ENCODE measurements at places on chromosomes 3 and 15.
A peak's percentile ranks its signal among the peaks of the same experiment; 100 is the strongest.

GRCh38 chr3:57226176-57226575 is 1.4 kb upstream of the APPL1 start:
- no peak for DNase-seq

GRCh38 chr3:133928903-133929607 is 33.4 kb upstream of the RAB6B start:
- DNase-seq = no peak

DNA sequence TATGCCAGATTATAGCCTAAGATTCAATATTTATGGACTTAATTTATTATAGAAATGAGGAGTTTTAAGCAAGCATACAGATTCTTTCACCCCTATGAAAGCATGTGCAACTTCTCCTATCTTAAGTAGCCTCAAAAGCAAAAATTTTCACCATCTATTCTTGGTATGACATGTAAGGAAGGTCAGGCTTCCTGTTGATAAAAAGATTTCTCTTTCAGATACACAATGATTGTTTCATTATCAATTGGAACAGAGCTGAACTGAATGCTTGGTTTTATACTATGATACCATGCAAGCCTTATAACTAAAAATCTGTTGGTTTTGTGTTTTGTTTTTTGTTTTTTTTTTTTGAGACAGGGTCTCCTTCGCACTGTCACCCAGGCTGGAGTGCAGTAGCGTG is 3.9 kb downstream of the GRK7 start:
- no peak for DNase-seq

GRCh38 chr3:159158213-159158612 is 356.4 kb downstream of the MFSD1 start:
- no peak for DNase-seq

- DNase-seq = no peak
These were observed 668 bp downstream of the MFGE8 start for GRCh38 chr15:88912500-88912921.

GRCh38 chr3:66863205-66864111 is 134.6 kb upstream of the KBTBD8 start:
- no peak for DNase-seq

GRCh38 chr15:26889298-26889898 is 22.5 kb downstream of the GABRA5 start:
- peak; percentile 71 for DNase-seq

DNA sequence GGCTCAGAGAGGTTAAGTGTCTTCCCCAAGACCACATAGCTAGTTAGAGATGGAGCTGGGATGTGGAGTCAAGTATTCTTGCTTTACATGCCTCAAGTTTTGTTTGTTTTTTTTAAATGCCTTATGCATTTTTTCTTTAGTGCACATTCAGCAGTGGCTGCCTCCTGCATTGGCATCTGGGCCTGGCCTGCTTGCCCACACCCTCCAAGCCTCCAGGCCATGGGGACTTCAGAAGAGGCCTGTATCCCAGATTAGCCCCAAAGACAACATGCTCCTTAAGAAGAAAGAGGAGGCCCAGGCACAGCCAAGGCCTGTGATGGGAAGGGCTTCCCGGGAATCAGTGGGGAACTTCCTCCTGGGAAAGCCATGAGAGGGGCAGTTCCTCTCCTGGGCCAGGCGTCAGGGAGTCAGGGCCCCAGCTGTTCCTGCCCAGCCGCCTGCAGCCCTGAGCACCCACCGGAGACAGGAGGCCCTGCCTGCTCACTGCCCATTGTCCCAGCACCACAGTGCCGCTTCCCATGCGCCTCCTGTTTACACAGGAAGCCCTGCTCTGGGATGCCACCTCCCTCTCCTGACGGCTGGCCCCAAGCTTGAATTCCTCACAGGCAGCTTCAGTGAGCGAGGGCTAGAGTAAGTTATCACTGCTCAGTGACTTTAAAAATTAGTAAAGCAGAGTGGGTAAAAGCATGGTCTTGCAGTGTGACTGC is 16.0 kb downstream of the FOXL2NB start:
- DNase-seq = no peak

DNA sequence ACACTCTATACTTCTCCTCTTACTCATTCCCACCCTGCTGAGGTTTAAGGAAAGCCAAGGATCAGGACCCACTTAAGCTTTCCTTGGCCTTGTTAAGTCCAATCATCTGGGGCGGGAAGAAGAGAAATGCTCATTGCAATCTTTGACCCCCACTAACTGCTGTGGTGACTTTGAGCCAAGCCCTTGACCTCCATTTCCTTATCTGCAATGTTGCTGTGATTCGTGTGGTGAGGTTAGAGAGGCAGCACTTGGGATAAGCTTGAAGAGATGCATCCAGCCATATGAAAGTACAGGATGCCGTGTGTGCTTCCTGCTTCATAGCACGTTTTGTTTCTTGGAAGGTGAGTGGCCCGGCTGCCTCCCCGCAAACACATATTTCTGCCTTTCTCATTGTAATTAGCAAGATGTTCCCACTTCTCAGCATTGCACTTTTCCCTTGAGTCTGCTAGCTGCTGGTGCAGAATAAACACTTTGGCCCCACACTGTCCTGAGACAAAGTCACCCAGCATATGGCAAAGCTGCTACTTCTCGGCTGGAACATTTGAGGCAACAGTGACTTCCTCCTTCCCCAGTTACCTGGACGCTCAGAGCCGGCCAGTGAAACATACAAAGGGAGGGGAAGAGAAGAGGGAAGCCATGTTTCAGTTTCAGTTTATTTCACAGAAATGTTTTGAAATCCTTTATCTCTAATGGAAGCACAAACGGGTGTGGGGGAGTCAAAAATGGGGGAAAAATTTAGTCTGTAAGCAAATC is 10.5 kb upstream of the NUDT16 start:
- no peak for DNase-seq

DNA sequence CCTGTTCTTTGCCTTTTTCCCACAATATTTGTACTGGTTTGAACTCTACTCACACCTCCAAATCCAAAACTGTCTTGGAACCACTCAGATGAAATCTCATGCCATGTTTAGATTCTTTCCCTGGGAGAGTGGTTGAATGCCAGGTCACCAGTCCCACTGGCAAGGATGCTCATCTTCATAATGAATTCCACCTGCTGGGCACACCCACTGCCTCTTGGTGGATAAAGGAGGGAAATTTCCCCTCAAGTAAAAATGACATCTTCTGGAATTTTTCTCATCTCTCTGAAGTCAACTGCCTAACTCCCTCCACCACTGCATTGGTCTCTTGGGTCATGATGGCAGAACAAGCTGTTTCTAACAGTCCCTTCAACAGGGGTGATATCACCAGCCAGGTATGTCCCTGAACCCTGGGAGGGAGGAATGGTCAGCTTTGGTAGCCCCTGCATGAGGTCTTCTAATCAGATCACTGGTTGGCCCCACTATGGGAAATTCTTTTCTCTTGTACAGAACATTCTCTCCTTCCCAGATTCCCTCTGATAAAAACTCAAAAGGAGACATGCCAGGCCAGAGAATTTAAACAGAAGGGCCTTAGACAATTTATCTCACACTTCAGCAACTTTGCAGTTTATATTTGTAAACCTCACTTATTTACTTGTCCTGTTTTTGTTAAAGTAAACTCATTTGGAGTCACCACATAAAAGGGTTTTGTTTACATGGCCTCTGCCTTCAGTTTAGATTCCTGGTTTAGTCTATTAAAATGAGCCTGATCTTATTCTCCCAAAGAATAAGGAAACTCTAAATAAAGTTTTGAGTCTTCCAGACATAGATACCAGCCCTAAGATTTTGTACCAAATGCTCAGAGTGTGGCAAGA is 143.4 kb downstream of the WNT5A start:
- no peak for DNase-seq

DNA sequence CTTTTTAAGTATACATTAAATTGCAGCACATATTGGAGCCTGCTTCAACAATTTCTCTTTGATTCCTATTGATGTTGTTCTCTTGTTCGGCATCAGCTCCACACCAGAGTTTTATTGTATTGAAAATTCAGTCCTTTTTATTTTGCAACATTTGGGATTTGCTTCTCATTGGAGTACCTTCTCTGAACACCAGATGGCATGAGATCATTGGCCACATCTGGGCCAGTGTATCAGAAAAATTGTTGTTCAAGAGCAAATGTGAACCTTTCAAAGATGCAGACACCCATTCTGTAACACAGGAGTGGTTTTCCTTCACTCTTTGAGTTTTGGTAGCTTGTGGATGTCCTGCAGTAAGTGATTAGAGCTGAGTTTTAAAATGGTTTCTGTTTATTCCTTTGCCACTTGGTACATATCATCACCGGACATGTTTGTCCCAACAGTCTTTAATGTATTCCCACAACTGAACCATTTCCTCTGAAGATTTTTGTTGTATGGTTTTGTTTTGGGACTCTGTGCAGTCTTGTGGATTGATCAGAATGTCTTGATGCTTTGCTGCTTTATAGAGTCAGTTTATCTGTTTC is 96.1 kb downstream of the MCTP2 start:
- DNase-seq = no peak

- no peak for DNase-seq
These were observed 58.9 kb downstream of the FOXP1 start for GRCh38 chr3:71524672-71525071.

DNA sequence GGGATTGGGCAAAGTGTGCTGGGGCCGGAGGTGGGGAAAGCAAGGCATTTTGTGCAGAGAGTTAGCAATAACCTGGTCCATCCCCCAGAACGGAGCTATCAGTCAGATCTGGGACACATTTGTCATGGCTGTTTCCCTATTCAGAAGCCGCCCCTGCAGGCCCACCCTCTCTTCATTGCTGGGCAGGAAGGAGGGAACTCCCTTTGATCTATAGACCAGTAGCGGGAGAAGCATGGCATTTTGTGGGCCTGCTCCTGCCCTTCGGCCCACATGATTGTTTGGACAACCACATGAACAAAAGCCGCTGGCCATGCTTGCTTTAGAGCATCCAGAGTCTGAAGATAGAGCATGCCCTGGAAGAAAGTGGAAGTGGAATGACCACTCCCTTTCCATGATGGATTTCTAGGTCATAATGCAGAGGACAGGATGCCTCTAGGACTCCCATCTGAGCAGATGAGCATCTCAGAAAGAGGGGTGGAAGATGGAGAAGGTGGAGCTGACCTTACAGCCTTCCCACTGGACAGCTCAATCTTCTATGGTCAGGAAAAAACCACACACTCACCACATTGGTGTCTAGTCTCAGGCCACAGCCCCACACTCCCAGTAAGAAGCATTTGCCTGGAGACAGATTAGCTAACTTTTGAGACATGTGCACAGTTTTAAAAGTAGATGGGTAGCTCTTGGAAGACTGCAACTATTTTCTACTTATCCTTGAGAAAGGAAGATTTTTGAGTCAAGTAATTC is 11.9 kb upstream of the LRTM1 start:
- DNase-seq = no peak
